ENCODE measurements at places on chromosomes 1 and 21.

- DNase-seq: no peak
These were observed 1594.3 kb downstream of the PLA2G4A start for GRCh38 chr1:188423073-188423472.

DNA sequence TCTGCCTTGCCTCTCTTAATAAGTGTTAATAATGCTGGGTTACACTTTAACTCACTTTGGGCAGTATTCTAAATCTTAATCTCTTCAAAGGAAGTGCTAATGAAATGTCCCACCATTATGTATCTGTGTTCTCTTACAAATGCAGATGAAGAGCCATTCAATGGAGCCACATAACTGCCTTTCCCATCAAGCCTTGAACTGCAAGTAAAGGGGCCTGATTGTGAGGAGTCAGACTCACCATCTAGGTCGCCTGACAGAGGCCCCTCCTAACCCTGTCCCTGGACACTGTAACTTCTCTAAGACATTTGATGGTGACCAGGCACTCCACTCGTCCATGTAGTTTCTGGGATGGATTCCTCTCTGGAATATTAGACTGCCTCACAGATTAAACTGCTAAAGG lies 329.4 kb downstream of the KIF26B start:
- DNase-seq: no peak

DNA sequence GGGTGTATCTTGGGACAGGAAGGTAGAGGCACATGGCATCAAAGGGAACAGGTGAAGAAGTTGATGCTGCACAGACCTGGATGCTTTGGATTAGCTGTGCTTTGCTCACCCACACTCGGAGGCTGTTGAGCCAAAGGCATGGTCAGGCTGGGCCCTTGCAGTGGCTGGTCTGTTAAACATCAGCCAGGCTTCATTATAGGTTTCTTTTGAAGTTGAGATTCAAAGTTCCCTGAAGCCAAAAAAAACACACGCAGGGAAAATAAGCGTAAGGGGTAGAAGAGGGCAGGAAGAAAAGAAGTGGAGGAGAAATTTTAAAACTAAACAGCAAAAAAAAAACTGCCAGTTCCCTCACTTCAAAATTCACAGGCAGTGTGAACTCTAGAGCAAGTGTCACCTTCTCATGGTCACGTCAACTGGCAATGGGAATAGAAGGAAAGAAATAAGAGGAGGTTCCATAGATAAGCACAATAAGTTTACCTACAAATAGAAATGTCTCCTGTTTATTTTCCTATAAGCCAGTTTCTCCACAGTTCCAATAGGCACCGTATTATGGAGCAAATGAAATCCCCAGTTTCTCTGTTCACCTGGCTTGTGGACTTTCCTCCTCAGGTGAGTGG lies 139.5 kb downstream of the PAPPA2 start:
- no peak for DNase-seq

GRCh38 chr1:157996433-157996832 lies 3.0 kb downstream of the KIRREL1 start:
- no peak for DNase-seq

- no peak for DNase-seq
These were observed 3.5 kb downstream of the RGS4 start for GRCh38 chr1:163072658-163073057.

DNA sequence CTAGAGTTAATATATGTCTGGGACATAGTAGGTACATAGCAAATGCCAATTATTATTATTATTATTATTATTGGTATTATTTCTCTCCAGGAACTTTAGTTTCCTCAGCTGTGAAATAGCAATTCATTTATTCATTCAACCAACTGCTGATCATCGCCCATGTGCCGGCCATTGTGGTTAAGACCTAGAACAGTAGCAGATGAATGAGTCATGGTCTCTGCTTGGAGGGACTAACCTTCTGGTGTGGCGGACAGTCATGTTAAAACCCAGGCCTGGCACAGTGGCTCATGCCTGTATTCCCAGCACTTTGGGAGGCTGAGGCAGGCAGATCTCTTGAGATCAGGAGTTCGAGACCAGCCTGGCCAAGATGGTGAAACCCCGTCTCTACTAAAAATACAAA lies 23.8 kb upstream of the LDLRAP1 start:
- no peak for DNase-seq

DNA sequence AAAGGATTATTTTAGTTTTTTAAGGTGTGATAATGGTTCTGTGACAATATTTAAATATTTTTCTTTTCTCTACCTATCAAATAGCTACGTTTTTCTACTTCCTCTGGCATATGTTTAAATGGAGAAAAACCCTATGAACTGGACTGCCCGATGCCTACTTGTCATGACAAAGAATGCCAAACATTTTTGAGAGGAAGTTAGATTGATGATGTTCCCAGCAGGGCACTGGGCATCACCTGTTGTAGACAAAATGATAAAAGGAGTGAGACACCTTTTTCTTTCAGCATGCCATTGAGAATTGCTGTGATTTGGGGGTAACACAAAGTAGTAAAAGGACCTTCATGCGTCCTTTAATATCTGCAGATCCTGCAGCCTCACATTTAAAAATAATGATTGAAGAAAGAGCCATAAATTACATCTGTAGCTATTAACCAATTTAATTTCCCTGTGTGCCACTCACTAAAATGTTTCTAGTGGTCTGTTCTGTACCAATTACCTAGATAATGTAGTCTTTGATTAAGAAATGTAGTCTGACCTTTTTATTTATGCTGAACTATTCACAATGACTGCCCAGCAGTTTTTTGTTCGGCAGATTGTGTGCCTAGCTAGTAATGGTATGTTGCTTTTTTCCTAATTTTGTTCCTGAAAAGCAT lies 47.6 kb downstream of the RPL5 start:
- no peak for DNase-seq

- peak; percentile 13 for DNase-seq
These were observed 45.2 kb upstream of the HAO2 start for GRCh38 chr1:119323216-119323982.

GRCh38 chr1:86409416-86410021 lies 13.4 kb upstream of the ODF2L start:
- DNase-seq: no peak

GRCh38 chr21:45454060-45454925 lies 49.3 kb downstream of the COL18A1 start:
- no peak for DNase-seq

DNA sequence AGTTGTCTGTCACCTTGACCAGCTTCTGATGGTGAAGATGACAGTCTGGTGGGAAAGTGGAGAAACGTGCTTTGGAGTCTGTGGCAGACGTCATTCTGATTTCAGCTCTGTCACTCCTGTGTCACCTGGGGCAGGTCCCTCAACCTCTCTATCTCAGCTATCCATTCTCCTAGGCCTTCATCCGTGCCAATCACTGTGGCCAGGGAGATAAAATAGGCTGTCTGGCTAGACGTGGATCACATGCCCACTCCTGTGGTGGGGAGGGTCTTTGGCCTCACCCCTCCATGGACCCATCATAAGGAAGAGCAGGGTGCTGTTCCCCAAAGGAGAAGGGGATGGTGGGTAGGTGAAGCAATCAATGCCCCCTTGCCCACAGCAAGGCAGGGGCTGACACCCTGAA lies 140.3 kb downstream of the ACTL8 start:
- no peak for DNase-seq

- no peak for DNase-seq
These were observed 5.1 kb downstream of the GORAB start for GRCh38 chr1:170536924-170537551.

DNA sequence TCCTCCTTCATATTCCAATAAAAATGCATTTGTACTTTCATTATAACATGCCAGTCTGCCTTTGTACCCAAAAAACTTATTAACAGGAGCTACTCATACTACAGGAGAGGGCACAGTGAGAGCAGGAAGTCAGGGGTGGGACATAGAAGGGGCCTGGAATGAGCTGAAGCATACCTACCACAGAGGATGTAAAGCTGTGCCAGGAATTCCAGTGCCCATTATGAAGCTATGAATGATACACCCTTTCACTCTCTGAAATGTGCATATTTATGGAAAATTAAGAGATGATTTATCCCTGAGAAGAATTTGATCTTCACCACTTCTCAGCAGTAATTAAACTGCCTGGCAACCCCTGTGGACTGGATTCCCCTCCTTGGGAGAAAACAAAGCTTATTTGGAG lies 65.8 kb downstream of the ATP5PO start:
- no peak for DNase-seq

- no peak for DNase-seq
These were observed 363.4 kb upstream of the LYPLAL1 start for GRCh38 chr1:218810306-218810705.

DNA sequence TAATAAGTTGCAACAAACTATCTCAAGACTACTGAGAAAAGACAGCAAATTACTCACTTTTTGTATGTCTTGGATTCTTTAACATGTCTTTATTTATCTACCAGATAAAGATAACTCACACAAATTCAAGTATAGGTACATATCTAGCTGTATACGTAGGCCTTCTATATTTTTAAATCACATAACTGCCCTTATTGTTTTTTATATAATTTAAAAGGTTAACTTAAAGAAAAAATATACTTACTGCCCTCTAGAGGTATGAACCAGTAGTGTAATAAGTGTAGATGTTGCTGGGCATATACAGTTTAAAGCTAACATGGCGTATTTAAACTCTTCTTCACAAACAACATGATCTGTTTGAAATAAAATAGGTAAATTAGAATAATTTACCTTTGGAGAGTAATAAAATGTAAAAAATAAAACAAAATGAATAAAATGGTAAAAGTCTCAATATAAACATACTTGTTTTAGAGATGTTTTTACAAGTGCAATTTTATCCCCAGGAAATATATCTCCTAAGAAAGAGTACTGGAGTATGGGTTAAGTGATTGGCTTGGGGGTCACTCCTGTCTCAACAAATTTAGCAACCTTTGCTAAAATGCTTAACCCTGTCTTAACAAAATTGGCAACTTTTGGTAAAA lies 235.2 kb downstream of the KCNT2 start:
- DNase-seq: no peak

GRCh38 chr1:184518736-184519357 lies 132.0 kb downstream of the C1orf21 start:
- no peak for DNase-seq

DNA sequence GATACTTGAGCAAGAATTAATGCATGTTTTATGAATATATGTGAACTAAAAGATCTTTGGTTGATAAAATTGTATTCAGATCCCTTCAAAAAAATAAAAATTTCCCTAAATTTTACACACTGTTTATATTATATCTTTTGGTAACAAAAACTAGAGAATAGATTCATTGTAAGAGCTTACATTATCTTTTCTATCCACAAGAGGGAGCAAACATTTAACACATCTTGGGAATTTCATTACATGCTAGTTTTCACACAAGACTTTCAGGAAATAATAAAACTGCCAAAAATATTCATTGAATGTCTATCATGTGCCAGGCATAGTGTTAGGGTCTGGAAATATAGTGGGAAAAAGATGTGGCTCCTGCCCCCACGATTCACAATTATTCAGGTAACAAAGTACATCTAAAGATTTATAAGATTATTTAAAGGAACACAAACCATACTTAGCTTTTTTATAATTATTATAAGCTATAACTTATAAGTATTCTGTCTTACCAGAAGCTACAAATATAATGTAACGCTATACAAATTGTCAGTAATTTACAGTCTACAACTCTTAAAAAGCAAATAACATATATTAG lies 30.6 kb downstream of the FAF1 start:
- no peak for DNase-seq

- DNase-seq: no peak
These were observed 7.1 kb upstream of the NSUN4 start for GRCh38 chr1:46333300-46334029.

- DNase-seq: peak; percentile 41
These were observed 9.2 kb upstream of the KCNQ4 start for GRCh38 chr1:40774266-40774998.

DNA sequence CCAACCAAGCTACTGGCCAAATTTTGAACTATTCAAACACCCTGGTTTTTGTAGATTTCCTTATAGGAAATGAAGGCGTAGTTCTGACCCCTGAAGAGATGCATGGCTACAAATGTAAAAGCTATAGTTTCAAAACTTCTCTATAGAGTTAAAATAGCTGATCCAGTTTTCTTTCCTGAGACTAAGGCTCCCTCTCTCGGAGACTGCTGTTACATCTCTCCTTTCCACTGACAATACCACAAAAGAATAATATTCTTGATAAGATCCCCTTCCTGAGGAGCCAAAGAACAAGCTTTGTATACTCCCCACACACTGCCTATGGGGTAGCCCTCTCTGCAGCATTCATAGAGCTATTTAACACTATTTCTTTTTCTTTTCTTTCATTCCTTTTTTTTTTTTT lies 6.7 kb upstream of the CFAP126 start:
- no peak for DNase-seq

DNA sequence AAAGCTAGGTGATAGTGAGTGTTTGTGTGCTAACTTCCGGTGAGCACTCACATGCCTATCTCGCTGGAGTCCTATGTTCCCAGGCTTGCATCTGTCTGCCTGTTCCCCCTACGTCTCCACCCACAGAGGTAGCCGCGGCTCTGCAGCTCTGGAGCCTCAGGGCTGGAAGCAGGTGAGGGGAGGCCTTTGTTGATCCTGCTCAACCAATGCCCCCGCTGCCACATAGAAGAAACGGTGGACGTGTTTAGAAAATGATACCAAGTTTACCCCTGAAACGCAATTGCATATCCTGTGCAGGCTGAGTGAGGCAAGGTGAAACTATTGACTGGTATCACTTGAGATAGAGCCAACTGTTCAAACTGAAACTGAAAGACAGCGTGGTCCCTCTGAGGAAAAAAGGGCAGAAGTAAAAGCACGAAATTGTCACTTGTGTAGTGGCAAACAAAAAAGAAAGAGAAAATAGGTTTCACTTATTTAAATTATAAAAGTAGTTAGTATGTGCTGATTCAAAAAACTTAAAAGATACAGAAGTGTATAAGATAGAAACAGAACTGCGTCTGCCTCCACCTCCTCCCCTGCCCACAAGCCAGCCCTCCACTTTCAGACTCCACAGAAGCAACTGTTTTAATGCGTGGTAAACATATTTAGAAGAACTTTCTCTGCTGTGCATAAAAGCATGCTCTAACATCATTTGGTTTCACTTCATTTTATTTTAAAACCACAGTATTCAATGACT lies 38.6 kb upstream of the ETS2 start:
- peak; percentile 91 for DNase-seq

Data from T-helper 1 cell (primary cell).